ENCODE measurements at places on chromosomes 7 and 10. TPM values are rescaled to one million over a fixed set of nuclear protein-coding genes. Genes with fewer than 3 reads are reported as not detected.

Gene CNPY1
- polyA plus RNA-seq = 0.25 TPM

Gene SKIDA1
- polyA plus RNA-seq = 4.7 TPM

Gene GIMAP4
- 13.3 TPM for polyA plus RNA-seq

Gene SPDYE9
- polyA plus RNA-seq = 3.7 TPM

Data from testis (tissue), 5 donors.